ENCODE measurements at places on chromosomes 16 and 17.

DNA sequence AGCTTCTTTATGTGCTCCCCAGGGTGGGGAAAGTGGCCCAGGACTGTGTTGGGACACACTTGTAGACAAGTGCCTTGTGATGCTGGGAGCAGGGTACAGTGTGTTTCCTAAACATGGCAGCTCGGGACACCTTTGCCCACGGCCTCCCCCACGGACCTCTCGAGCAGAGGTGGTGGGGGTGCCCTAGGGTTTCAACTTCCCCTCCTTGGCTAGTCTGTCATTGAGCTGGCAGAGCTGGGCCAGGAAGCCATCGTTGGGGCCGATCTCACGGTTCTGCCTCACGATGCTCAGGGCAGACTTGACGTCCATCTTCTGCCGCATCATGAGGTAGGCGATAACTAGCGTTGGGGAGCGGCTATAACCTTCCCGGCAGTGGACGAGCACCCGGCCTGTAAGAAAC, 9.4 kb downstream of the DUSP3 start:
- DNase-seq: no peak

DNA sequence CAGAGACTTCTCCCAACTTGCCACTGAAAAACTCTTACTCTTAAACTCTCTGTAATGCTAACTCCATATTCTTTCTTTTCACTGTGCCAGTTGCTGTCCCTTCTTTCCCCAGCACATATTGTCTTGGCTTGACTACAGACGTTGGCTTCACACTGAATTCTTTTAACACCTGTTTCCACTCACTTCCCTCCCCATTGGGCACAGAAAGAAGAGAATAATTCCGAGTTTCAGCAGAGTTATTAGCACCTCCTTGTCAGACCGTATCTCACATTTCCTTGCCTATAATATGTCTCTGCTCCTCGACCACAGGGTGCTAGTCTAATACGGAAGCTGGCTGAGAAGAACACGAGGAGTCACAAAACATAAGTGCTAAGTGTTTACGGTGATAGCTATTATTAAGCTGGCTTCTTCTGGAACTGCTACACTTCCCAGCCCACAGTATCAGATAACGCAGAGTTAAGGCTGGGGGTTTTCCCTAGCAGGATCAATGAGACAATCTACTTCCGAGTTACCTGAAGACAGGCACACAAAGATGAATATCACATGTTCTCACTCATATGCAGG, 188.5 kb upstream of the CDH8 start:
- DNase-seq: no peak

DNA sequence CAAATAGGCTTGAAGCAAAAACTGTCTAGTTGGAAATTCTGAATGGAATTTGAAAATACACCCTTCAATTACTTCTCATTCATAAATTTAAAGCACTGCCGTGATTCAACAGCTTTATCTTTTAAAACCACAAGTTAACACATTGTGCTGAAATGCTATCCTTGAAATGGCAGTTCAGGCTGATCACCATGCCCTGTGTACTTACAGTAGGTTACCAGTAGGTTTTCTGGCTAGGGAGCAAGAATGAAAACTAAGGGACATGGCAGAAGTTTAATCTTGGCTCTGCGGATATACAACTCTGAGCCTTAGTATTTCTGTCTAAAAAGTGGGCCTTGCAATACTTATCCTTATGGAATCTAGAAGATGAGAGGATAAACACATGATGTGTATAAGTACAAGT, 28.0 kb downstream of the NXPH3 start:
- no peak for DNase-seq

DNA sequence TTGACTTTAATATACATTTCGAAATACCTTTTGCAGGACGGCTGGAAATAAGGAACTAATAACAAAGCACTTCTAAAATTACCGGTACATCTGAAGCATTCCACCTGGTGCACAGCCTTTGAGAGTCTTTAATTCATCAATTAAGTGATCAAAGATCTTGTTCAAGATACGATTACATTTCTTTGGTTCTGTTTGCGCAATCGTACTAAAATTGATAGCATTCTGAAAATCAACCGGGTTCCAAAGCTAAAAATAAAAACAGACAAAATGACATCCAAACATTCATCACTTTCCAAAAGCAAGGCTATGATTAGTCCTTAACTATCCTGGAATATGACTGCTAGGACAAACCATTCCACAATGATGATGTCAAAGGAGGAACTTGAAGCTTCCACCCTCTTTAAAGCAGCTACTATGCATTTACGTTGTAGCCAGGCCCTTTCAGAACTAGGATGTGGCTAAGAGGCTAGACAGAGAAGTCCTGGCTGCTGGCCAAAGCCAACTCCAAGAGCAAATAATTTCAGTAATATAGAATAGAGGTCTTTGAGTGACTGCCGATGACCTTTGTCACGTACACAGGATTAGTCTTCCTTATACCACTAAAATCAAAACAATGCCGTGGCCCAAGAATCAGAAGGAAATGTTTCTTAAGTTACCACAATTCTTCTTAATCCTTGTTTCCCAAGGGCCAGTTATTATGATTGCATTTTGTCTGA, 299.8 kb upstream of the PSMD7 start:
- no peak for DNase-seq

- no peak for DNase-seq
Measured at GRCh38 chr17:72270273-72270924, 149.6 kb downstream of the SOX9 start.
